Suppressor macrophage (primary cell): ENCODE measurements at places on chromosomes 12 and 14.
A peak's percentile ranks its signal among the peaks of the same experiment; 100 is the strongest.

- DNase-seq, result peak; percentile 67
Observed at GRCh38 chr14:92780444-92781232, 13.5 kb upstream of the GOLGA5 start.

- no peak for DNase-seq
Observed at GRCh38 chr14:89649451-89650075, 232.5 kb upstream of the FOXN3 start.

- DNase-seq, result no peak
Observed at GRCh38 chr12:91138337-91138920, 27.1 kb upstream of the LUM start.

DNA sequence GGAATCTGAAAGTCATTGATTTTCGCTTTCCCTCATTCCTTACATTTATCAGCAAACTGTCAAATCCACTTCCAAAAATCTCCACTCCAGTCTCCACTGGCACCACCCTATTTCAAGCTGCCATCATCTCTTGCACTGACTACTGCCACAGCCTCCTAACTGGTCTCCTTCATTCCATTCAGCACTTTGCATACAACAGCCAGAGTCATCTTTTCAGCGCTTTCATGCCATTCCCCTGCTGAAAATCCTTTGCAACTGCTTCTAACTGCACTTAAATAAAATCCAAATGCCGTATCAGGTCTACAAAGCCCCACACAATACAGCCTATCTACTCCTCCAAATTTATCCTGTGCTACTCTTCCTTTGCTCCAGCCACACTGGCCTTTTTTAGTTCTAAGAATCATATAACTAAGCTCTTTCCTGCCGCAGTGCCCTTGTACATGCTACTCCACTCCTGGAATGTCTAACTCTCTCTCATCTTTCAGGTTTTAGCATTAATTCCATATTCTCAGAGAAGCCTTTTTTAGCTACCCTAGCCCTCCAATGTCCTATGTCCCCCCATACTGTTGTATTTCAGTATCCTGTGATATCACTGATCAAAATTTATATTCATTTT lies 21.6 kb downstream of the FERMT2 start:
- DNase-seq, result no peak

DNA sequence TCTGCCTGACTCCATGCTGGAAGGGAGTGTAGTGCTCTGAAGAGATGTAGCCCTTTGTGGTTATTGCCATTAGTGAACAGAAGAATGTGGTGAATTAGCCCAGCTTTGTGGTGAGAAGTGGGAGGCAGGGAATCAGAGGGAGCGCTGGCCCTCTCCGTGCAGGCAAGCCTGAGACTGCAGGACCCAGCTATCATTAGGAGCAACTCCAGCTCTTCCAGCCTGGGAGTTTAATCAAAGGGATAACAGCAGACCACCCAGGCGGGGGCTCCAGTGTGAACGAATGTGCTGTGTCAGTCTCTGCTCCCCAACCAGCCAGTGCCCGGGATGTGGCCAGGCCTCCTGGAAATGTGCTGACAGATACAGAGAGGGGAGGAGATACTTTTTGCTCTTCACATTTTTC lies 142.7 kb downstream of the TTLL5 start:
- no peak for DNase-seq

- DNase-seq, result no peak
Observed at GRCh38 chr12:76666290-76666835, 97.6 kb upstream of the ZDHHC17 start.

GRCh38 chr14:91292491-91292890 lies 48.0 kb upstream of the GPR68 start:
- DNase-seq, result no peak

DNA sequence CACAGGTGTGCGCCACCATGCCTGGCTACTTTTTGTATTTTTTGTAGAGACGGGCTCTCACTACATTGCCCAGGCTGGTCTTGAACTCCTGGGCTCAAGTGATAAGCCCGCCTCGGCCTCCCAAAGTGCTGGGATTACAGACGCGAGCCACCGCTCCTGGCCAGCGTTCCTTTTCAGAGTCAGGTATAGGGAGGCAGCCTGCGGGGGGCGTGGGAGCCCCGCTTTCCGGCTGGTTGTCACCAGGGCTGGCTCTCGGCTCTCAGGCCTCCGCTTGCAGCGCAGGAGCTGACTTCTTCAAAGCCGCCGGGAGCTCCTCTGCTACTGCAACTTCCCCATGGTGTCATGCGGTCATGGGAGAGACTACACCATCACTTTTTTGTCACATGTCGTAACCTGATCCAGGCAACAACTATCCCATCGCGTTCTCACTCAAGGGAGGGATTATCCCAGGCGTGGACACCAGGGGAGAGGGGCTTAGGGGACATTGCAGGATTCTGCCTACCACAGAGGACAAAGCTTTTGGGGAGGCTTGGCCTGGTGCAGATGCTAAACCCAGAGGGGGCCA lies 129.4 kb downstream of the SCARB1 start:
- DNase-seq, result peak; percentile 97

DNA sequence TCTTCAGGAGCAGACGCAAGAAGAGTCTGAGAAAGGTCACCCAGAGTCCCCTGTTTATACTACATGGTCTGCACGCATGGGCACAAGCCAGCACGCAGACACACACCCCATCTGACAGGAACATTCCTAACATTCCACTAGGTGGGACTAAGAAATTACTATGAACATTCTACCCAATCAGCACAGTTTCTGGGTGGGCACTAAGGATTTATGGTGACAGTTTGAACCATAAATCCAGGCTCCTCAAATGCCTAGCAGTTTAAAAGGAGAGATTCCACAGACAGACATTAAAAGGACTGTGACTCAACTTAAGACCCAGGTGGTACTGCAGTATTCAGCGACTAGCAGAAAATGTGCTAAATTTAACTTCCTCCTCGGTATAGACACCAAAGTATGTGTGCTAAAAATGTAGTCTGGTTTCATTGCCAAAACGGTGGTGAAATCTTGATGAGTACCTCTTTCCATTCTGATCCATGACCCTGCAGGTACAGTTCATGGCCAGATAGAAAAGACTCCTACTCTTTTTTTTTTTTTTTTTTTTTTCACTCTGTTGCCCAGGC lies 16.2 kb downstream of the ABHD4 start:
- DNase-seq, result no peak

DNA sequence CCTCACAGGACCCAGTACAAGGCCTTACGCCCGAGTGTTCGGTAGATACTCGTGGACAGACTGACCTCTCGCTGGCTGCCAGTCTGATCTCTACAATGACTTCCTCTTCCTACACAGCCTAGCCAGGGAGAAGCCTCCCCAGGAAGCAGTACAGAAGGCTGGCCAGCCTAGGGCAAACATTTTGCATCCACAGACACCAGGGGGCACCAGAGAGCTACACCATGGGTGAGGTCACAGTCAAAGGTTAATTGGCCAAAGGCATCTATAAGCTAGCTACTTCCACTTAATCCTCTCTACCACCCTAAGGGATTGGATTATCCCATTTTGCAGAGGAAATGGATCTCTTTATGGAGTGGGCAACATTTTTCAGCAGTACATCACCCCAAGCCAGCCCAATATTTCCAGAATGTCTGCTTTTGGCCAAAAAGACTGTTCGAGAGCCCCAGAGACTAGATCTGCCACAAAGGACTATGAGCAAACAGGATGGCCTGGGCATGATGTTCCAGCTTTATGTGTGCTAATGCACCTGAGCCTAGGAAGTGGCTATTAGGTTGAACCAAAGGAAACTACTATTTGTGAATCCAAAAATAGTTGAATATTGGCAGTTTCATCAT lies 14.6 kb upstream of the PNMA1 start:
- peak; percentile 96 for DNase-seq

- DNase-seq, result peak; percentile 73
Observed at GRCh38 chr12:57086493-57087009, 2.4 kb upstream of the NAB2 start.

DNA sequence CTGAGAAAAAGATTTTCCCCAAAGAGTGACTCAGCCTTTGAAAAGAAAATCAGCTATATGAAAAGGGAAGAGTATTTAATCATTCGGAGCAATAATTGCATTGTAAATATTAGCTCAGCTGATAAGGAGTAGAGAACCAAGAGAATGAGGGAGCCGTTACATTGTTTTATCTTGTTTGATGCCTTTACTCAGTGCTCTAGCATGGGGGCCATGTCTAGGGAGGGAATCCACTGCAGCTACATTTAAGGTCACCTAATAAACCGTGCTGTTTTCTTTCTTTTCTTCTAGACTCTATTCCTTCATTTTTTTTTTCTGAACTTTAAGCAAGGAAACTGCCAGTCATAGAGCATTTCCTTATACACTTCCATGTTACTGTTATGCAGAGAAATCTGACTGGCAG lies 447.0 kb downstream of the DIO2 start:
- no peak for DNase-seq

GRCh38 chr14:39175445-39176262 lies 600 bp downstream of the PNN start:
- peak; percentile 46 for DNase-seq

- DNase-seq, result no peak
Observed at GRCh38 chr12:98149270-98149669, 366.1 kb upstream of the TMPO start.

DNA sequence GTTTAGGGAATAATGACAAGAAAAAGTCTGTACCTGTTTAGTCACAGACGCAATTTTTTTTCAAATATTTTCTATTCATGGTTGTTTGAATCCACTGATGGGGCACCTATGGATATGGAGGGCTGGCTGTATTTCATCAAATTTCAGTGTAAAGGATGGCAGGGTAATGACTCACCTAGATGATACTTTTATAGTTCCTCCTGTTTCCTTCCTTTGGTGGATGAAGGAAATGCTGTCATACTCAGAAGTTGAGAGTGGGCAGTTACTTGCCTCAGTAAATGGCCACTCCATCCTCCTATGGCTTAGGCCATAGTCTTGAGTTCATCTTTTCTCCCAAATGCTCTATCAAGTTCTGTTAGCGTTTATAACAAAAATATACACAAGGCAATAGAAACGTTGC lies 18.9 kb upstream of the C12orf71 start:
- DNase-seq, result no peak

- no peak for DNase-seq
Observed at GRCh38 chr12:77916276-77916675, 85.6 kb downstream of the NAV3 start.

DNA sequence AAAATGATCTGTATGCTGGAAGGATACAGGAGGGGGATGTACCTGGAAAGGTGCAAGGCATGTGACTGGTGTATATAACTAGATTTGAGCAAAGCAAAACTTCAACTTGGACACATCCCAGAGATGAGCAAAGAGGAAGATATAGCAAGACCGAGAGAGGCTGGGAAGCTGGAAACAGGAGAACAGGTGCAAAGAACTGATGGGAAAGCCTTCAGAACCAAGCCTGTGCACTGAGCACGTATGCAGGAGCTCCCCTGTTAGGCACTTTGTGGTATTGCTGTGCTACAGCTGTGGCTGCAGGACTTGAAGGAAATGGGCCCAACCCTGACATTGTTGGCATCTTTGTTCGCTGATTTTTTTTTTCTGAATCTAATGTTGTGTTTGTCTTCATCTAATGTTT lies 120.7 kb upstream of the PWP1 start:
- no peak for DNase-seq

- DNase-seq, result peak; percentile 17
Observed at GRCh38 chr14:91947475-91948184, at the start of gene FBLN5. TSS of gene FBLN5 (minus strand) at chr14:91947694. CDS start at chr14:91947229, 465 bp downstream.

GRCh38 chr12:113070117-113070906 lies 13.8 kb downstream of the DTX1 start:
- peak; percentile 96 for DNase-seq

DNA sequence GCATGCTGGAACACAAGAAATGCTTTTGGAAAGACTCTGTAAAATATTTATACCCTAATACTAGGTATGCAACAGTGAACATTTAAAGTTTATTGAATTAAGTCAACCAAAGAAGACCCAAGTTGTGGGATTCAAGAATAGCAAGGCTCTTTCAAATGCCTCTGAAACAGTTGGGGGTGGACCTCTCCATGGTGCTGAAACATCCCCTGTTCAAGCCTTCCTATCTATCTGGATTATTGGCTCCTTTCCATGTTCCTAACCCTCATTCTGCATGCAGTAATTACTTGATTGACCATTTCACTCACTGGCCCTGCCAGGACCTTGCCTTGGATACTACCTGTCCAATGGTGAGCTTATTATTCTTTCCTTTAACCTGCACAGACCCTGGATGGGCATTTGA lies 349.7 kb downstream of the NRXN3 start:
- DNase-seq, result peak; percentile 55

DNA sequence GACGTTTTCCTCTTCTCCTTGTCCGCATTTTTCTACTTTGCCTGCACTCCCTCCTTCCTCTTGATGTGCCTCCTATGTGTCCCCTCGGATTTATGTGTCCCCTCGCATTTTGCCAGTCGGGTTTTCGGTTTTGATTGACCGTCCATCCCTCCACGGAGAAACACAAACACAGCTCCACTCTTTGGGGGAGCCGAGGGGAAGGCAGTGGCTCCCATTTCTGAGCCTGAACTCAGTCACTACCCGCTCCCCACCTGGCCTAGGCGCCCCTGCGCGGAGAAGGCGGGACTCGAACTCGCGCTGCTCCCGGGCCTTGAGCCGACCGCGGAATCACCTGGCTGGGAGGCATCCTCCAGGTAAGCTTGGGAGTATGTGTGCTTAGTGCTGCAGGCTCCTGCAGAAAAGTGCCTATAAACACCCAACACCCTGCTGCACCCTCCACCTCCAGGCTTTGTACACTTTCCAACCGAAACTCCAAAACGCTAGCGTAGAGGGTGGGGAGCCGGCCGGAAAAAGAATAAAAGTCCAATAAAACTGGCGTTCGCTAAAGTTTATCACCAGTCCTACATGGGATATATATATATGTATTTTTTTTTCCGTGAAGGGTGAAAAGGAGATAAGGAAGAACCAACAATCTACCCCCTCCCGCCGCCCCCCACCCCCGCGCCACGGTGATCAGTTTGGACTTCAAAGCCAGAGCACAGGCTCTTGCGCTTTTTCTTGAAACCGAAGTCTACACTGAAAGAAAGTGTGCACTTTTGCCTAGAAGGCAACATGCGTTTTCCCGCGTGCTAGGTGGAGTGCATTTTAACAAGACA lies 3.3 kb upstream of the CCND2 start:
- DNase-seq, result no peak

GRCh38 chr12:93918262-93918661 lies 230.1 kb upstream of the PLXNC1 start:
- no peak for DNase-seq

GRCh38 chr14:72598306-72598705 lies 295.6 kb downstream of the DPF3 start:
- no peak for DNase-seq
